ENCODE measurements at places on chromosomes 16 and 17. TPM values are rescaled to one million over a fixed set of nuclear protein-coding genes. Genes with fewer than 3 reads are reported as not detected.

- peaks cover 42% of the 10 kb centered on the region for H3K4me1 ChIP-seq
- H3K27me3 ChIP-seq: no peaks in the 10 kb centered on the region
- H3K4me3 ChIP-seq: peak overlapping the region; percentile 77
- DNase-seq: peak; percentile 31
- no peaks in the 10 kb centered on the region for H3K36me3 ChIP-seq
Measured at GRCh38 chr17:44219108-44219615, 313 bp downstream of the UBTF start.

DPEP3 gene
- total RNA-seq: not detected

DNA sequence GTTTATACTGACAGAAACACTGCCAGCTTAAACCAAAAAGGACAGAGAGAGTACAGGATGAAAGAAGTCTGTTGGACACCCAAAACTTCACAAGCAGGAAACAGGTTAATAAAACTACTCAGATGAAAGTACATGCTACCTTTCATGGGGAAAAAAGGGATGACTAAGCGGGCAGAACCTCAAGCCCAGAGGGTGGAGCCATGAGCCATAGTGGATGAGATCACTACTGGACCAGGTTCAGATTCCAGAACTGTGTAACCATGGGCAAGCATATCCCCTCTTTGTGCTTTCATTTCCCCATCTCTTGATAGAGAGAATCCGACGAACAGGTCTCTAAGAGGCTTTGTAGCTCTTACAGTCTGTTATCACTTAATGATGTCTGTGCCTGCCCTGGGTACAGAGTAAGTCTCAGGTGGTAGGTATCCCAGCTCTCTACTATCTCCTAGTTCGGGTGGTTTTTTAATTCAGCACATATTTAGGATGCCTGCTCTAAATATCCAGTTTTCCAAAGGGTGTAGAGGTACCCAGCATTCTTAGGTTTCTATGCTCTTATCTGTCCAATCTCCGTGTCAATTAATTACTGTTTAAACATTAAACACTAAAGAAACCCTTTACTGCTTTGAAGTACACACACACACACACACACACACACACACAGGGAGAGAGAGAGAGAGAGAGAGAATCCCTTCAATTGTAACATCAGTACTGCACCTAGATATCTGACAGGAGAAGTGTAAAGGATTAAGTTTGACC, 206.7 kb downstream of the ZNF423 start:
- DNase-seq: no peak
- no peak overlapping the region for H3K4me3 ChIP-seq
- no peaks in the 10 kb centered on the region for H3K36me3 ChIP-seq
- no peaks in the 10 kb centered on the region for H3K27me3 ChIP-seq
- H3K27ac ChIP-seq: no peak overlapping the region
- no peaks in the 10 kb centered on the region for H3K4me1 ChIP-seq

LCMT1 gene
- total RNA-seq: 35.4 TPM

CDH16 gene
- total RNA-seq: 2.5 TPM

DNA sequence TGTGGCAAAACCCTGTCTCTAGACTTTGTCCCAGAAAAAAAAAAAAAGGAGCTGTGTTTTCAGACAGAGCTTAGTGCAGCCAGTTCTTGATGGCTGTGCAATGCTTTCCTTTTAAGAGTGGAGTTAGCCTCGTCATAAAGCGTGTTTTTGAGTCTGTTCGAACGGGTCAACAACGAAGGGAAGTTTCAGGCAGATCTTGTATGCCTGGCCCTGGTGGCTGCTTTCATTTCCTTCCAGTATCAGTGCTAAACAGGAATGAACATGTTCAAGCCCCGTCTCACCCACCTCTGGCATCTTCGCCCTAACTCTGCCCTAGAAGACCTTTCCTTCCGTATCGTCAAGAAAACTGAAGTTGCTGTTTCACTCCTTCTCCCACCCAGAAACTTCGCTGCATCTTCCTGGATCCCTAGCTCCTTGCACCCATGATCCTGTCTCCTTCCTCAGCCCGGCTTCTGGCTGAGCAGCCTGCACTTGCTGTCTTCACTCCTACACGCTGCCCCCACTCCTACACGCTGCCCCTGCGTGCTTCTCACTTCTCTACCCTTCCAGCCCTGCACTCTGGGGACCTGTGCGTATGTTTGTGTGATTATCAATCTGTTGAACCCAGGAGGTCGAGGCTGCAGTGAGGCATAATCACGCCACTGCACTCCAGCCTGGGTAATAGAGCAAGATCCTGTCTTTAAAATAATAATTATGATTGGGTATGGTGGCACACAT, 55.3 kb downstream of the USP10 start:
- H3K4me1 ChIP-seq: no peaks in the 10 kb centered on the region
- H3K4me3 ChIP-seq: no peak overlapping the region
- no peak for DNase-seq
- H3K27ac ChIP-seq: peak overlapping the region; percentile 45
- no peaks in the 10 kb centered on the region for H3K27me3 ChIP-seq
- H3K36me3 ChIP-seq: no peaks in the 10 kb centered on the region

NPIPB9 gene
- total RNA-seq: 9.6 TPM

- no peaks in the 10 kb centered on the region for H3K27me3 ChIP-seq
- no peak for DNase-seq
- no peak overlapping the region for H3K4me3 ChIP-seq
- H3K27ac ChIP-seq: peak overlapping the region; percentile 11
Measured at GRCh38 chr17:64329588-64329987, 61.1 kb downstream of the PECAM1 start.

DNA sequence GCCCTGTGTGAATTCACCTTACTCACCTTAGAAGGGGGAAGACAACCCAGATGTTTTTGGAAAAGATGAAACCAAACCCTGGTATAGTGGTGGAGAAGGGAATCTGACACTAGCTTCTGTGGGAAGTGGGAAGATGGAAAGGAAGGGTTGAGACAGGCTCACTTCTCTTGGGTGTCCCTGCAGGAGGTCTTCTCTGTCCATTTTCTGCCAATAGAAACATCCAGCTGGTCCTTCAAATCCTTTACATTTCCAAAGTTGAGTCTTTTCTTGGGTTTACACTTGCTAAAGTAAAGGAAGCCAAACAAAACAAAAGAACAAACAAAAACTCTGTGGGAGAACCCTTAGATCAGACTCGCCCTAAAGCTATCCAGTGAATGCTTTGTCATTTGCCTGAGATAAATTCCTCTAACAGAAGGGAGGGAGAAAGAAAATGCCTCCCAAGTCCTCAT, 10.2 kb downstream of the HOXB1 start:
- H3K27me3 ChIP-seq: peaks cover 86% of the 10 kb centered on the region
- H3K4me3 ChIP-seq: no peak overlapping the region
- H3K27ac ChIP-seq: no peak overlapping the region
- no peak for DNase-seq
- peaks cover 4% of the 10 kb centered on the region for H3K4me1 ChIP-seq

- H3K27ac ChIP-seq: no peak overlapping the region
- H3K4me1 ChIP-seq: no peaks in the 10 kb centered on the region
- no peak overlapping the region for H3K4me3 ChIP-seq
- DNase-seq: no peak
- H3K36me3 ChIP-seq: peaks cover 79% of the 10 kb centered on the region
Measured at GRCh38 chr16:87715658-87716057, 50.1 kb downstream of the KLHDC4 start.

GRCh38 chr16:1784977-1785845, 2.5 kb downstream of the NUBP2 start:
- no peak for DNase-seq
- H3K27me3 ChIP-seq: no peaks in the 10 kb centered on the region
- H3K4me1 ChIP-seq: peaks cover 65% of the 10 kb centered on the region
- no peak overlapping the region for H3K4me3 ChIP-seq
- peaks cover 62% of the 10 kb centered on the region for H3K36me3 ChIP-seq

GRCh38 chr17:66775271-66775670, 59.6 kb upstream of the CACNG5 start:
- no peak for DNase-seq
- no peaks in the 10 kb centered on the region for H3K27me3 ChIP-seq
- no peak overlapping the region for H3K27ac ChIP-seq
- H3K4me1 ChIP-seq: no peaks in the 10 kb centered on the region
- H3K4me3 ChIP-seq: no peak overlapping the region

- no peak for DNase-seq
- H3K36me3 ChIP-seq: no peaks in the 10 kb centered on the region
- H3K4me3 ChIP-seq: no peak overlapping the region
- H3K27ac ChIP-seq: no peak overlapping the region
- H3K4me1 ChIP-seq: no peaks in the 10 kb centered on the region
Measured at GRCh38 chr17:36869856-36870719, 67.2 kb upstream of the LHX1 start.

GRCh38 chr17:39848600-39848999, 15.5 kb downstream of the IKZF3 start:
- no peaks in the 10 kb centered on the region for H3K4me1 ChIP-seq
- H3K27me3 ChIP-seq: peaks cover 41% of the 10 kb centered on the region
- no peaks in the 10 kb centered on the region for H3K36me3 ChIP-seq
- no peak overlapping the region for H3K4me3 ChIP-seq
- DNase-seq: no peak

DNA sequence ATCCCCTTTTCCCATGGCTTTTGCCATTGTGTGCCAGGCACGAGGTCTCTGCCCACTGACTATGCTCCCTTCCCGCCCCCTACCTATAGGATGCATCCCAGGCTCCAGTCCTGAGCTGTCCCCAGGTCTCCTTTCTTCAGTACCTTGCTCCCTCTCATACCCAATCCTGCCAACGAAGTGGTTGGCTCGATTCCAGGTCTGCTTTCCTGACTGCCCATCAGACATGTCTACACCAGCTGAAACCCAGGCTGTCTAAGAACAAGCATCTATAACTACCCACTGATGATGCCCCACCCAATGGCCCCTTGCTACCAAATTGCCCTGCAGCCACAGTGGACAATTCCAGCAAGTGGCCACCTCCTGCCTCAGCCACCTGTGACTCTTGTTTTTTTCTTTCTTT, 479.1 kb downstream of the SOX9 start:
- H3K4me1 ChIP-seq: peaks cover 17% of the 10 kb centered on the region
- no peaks in the 10 kb centered on the region for H3K27me3 ChIP-seq
- DNase-seq: no peak

- no peak for DNase-seq
- no peak overlapping the region for H3K27ac ChIP-seq
- H3K4me1 ChIP-seq: no peaks in the 10 kb centered on the region
- H3K27me3 ChIP-seq: no peaks in the 10 kb centered on the region
- no peaks in the 10 kb centered on the region for H3K36me3 ChIP-seq
- no peak overlapping the region for H3K4me3 ChIP-seq
Measured at GRCh38 chr17:71727292-71727691, 393.5 kb upstream of the SOX9 start.

GRCh38 chr17:66496306-66496705, 193.9 kb downstream of the PRKCA start:
- no peak for DNase-seq
- no peak overlapping the region for H3K4me3 ChIP-seq

DNA sequence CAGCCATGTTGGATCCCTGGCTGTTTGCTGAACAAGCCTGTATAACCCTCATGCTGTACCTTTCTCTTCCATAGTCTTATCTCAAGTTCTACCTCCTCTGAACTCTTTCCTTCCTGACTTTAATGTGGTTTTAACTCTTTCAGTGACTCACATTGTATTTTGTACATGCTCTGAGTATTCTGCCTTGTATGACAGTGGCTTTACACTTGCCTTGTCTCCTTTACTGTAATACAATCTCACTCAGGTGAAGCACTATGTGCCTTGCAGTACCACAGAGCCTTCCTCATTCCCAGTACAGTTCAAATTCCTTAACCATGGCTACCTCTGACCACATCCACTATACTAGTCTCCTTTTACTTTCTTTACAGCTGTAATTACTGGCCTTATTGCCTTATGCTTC, 14.1 kb downstream of the PSMD11 start:
- H3K27me3 ChIP-seq: no peaks in the 10 kb centered on the region
- no peak overlapping the region for H3K4me3 ChIP-seq
- no peak for DNase-seq
- no peaks in the 10 kb centered on the region for H3K4me1 ChIP-seq

TMEM114 gene
- total RNA-seq: not detected

DYNLL2 gene
- 18.8 TPM for total RNA-seq

GRCh38 chr16:86934581-86935375, 356.4 kb downstream of the FOXL1 start:
- H3K36me3 ChIP-seq: no peaks in the 10 kb centered on the region
- no peak overlapping the region for H3K27ac ChIP-seq
- peaks cover 25% of the 10 kb centered on the region for H3K27me3 ChIP-seq
- no peak overlapping the region for H3K4me3 ChIP-seq
- DNase-seq: no peak

- DNase-seq: no peak
- H3K36me3 ChIP-seq: no peaks in the 10 kb centered on the region
- H3K4me3 ChIP-seq: no peak overlapping the region
- H3K4me1 ChIP-seq: no peaks in the 10 kb centered on the region
Measured at GRCh38 chr16:3089717-3090592, 9.1 kb downstream of the ZSCAN10 start.

- peaks cover 4% of the 10 kb centered on the region for H3K4me1 ChIP-seq
- H3K27me3 ChIP-seq: no peaks in the 10 kb centered on the region
- H3K36me3 ChIP-seq: no peaks in the 10 kb centered on the region
- DNase-seq: no peak
Measured at GRCh38 chr17:51352798-51353197, 92.5 kb downstream of the UTP18 start.

GRCh38 chr16:49602201-49602975, 228.8 kb downstream of the C16orf78 start:
- no peaks in the 10 kb centered on the region for H3K36me3 ChIP-seq
- no peaks in the 10 kb centered on the region for H3K27me3 ChIP-seq
- peak overlapping the region; percentile 5 for H3K27ac ChIP-seq
- H3K4me1 ChIP-seq: no peaks in the 10 kb centered on the region
- H3K4me3 ChIP-seq: peak overlapping the region; percentile 18
- no peak for DNase-seq

DNA sequence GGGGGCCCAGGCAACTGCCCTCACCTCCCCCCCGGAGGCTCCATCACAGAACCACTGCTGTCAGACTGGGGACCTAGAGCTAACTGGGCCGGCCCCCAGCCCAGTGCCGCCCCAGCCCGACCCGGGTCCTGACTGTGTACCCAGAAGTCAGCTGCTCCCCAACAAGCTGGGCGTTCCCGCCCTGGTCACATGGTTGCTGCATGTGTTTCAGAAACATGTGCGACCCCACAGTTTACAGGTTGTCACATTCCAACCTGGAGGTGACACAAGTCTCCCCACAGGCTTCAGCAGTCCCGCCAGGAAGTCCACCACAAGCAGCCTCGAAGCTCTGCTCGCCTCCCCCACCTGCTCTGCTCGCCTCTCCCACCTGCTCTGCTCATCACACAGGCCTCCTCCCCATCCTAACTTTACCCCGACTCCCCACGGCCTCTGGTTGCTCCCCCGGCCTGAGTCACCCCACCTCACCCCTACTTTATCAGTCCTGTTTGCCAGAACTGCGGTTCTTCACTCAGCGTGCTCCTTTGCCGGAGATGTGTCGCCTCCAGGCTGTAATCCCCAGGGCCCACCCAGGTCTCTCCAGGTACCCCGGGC, 968 bp downstream of the MRPL28 start:
- H3K4me1 ChIP-seq: no peaks in the 10 kb centered on the region
- H3K4me3 ChIP-seq: peak overlapping the region; percentile 40
- H3K36me3 ChIP-seq: peaks cover 18% of the 10 kb centered on the region
- H3K27me3 ChIP-seq: no peaks in the 10 kb centered on the region
